ENCODE measurements at places on chromosomes 13 and 19.

- DNase-seq = peak; percentile 76
These were observed 647.1 kb upstream of the SLITRK6 start for GRCh38 chr13:86446311-86446710.

- no peak for DNase-seq
These were observed 49.3 kb downstream of the DLEU7 start for GRCh38 chr13:50794226-50794625.

DNA sequence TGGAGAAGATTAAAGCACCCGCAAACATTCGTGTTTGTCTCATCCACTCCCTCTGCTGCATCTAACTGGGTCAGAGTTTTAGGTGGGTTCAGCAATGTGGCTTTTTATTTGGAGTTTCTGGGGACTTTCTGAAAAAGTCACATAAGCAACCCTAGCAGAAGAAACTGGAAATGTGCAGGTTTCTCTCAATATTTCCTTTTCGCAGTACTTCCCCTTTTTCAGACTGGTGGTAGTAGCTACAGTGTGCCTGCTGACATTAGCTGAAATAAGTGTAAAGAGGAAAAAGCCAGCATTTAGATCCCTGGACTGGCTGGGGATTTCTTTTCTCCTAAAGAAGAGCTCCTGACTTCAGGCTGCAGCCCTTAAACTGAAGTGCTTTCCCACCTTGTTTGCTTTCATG, 15.9 kb upstream of the OLFM4 start:
- DNase-seq = no peak

GRCh38 chr19:3360421-3361383, 5.7 kb upstream of the NFIC start:
- peak; percentile 40 for DNase-seq

GRCh38 chr13:29846475-29847256, 3.8 kb downstream of the UBL3 start:
- DNase-seq = no peak

DNA sequence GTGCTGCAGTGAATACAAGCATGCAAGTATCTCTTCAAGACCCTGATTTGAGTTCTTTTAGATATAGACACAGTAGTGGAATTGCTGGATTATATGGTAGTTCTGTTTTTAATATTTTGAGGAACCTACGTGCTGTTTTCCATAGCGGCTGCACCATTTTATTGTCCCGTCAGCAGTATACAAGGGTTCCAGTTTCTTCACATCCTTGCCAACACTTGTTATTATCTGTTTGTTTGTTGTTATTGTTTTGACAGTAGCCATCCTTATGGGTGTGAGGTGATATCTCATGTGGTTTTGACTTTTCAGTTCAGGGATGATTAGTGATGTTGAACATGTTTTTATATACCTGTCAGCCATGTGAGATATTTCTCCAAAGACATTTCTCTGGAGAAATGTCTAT, 53.2 kb downstream of the TNFRSF19 start:
- DNase-seq = no peak

GRCh38 chr13:43661161-43661830, 125.5 kb downstream of the ENOX1 start:
- no peak for DNase-seq

DNA sequence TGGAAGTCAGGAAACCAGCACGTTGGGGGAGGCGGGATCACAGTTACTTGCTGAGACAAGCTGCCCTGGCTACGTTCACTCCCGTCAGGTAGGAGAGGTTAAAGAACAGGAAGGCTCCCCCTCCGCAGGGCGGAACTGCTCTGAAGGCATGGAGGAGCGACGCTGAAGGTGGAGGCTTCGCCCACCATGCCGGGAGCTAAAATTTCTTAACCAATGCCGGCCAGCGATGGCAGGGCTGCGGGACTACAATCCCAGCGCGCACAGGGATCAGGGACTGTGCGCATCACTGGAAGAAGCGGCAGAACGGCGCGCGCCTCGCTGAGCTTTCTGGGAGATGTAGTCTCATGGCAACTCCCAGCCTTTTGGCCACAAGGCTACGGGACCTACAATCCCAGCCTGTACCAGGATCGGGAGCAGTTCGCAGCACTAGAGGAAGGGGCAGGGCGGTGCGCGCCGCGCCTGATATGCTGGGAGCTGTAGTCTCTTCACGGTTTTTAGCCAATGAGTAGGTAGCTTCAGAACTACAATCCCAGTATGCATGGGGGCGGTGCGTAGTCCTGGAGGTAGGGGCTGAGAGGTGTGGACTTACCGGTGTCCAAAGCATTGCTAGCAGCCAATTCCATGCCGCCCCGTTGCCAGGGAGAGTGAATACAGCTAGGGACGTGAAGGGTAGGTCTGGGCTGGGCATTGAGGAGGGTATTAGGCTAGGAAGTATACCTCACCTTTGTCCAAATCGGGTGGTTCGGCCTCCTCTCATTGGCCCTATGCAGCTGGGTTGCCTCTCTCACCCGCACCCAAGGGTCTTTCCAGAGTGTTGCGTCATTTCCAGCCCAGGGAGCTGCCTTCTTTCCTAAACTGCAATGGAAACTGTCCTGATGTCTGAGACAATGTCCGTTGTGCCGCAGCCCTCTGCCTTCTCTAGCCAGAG, 12.8 kb upstream of the ZNF682 start:
- peak; percentile 98 for DNase-seq

DNA sequence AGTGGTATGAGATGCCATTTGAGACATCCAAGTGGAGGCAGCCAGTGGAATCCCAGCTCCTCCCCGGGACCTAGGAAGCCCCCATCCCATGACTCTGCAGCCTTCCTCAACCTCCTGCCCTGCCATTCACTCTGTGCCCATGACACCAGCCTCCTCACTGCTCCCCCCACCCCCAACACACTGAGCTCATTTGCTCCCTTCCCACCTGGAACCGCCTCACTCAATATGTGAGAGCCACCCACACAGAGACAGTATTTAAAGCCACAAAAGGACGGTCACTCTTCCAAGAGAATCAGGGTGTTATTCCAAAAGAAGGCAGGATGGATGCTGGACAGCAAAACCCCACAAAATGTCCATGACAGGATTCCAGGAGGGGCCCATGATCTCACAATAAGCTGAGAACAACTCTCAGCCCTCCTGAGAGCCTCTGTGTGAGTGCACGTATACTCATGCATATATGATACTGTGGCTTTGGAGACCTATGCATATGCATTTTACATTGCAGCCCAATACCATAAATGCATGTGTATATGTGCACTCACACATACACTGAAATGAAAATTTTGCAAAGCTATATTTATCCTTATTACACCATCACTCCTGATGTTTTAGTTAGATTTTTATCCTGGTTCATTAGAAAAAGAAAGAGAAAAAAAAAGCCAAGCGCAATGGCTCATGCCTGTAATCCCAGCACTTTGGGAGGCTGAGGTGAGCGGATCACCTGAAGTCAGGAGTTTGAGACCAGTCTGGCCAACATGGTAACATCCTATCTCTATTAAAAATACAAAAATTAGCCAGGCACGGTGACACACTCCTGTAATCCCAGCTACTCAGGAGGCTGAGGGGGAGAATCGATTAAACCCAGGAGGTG, 10.8 kb upstream of the RANBP3 start:
- DNase-seq = peak; percentile 17

- peak; percentile 93 for DNase-seq
These were observed 19.7 kb downstream of the RFX1 start for GRCh38 chr19:13986348-13986904.
